GM12864 (cell line): ENCODE measurements at places on chromosomes 5 and 9.
A peak's percentile ranks its signal among the peaks of the same experiment; 100 is the strongest.

GRCh38 chr9:27333241-27334052 lies 36.5 kb upstream of the EQTN start:
- DNase-seq = peak; percentile 55

GRCh38 chr5:107047048-107047447 lies 623.7 kb downstream of the EFNA5 start:
- DNase-seq = no peak

- no peak for DNase-seq
These were observed 25.9 kb downstream of the KIF2A start for GRCh38 chr5:62331921-62332320.

GRCh38 chr5:107979900-107980299 lies 309.2 kb upstream of the EFNA5 start:
- no peak for DNase-seq

- DNase-seq = no peak
These were observed 15.4 kb downstream of the FAM174A start for GRCh38 chr5:100550531-100551051.

DNA sequence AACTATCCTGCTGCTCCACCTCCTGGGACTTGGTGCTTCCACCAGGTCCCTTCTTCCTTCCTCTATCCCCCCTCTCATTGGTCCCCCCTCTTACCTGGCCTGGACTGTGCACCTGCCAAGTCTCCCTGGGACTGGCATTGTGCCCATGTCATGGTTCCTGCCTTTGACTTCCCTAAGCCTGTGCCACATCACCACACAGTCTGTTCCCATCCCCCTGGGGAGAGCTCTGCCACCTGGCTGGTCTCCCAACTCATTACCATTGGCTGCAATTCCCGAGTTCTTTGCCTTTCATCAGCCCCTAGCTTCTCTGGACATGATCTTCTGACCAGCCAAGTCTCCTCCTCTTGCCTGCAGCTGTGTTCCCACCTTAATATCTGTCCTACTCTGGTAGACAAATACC lies 180.3 kb downstream of the SREK1 start:
- DNase-seq = no peak

DNA sequence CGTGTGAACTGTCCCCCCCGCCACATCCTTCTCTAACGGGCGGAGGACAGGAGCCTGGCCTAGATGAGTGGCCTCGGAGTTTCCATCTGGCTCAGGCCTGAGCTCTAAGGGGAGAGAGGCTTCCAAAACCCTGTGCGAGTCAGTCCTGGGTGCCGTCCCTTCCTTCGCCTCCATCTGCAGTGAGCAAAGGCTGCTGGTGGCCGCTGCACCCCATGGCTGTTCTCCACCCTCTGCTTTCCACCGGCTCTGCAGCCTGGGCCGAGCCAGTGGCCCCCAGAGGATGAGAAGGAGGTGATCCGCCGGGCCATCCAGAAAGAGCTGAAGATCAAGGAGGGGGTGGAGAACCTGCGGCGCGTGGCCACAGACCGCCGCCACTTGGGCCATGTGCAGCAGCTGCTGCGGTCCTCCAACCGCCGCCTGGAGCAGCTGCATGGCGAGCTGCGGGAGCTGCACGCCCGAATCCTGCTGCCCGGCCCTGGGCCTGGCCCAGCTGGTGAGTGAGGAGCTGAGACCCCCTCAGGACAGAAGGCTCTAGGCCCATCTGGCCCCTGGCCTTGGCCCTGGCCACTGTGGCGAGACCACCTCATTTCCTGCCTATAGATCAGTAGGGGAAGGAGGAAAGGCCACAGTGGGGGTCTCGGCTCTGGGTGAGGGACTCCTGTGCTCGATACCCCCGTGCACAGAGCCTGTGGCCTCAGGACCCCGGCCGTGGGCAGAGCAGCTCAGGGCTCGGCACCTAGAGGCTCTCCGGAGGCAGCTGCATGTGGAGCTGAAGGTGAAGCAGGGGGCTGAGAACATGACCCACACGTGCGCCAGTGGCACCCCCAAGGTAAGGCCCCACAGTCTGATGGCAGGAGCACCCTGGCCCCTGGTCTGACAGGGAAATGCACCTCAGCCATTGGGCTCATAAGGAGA lies 3.0 kb downstream of the PKN3 start:
- DNase-seq = no peak

GRCh38 chr9:99921875-99922710 lies 15.6 kb downstream of the STX17 start:
- no peak for DNase-seq

DNA sequence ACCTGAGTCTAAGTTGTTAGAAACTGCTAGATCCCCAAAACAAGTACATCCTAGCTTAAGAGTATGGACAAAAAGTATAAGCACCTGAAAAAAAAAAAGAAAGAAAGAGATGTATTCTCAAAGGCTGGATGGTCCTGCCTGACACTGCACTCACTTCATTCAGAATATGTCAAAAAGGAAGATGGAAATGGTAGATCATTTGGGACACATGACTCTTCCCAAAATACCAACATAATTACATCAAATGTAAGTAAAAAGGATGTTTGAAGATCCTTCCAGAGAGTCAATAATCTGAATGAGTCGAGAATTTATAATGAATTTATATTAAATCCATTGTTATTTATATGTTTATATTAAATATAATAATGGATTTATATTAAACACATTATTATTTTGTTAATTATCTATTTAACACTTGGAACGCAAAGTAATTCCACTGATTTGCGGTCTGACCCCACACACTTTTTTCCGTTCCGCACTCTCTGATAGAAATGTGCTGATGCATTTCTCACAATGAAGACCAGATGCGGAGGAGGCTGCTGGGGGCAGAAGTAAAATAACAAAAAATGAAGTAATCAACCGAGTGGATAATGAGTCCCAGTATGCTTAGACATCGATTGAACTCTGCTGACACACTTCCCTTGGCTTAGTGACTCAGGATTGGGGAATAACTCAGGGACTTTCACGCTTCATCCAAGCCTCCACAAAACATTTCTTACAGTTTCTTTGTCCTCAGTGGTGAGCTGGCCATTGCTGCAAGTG lies 201.2 kb downstream of the ADAMTS12 start:
- DNase-seq = no peak

DNA sequence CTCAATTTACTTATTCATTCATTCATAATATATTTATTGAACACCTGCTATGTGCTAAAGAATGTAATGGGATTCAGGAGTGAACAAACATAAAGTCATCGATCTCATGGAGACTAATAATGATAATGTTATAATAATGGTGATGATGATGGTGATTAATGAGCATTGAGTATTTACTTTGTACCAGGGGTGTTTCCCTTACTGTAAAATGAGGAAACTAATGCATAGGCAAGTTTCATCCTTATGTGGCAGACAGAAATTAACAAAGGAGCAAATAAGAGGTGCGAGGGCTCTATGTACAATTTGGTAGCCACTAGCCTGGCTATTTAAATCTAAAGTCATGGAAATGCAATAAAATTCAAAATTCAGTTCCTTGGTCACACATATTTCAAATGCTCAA lies 11.1 kb upstream of the LCP2 start:
- DNase-seq = no peak

DNA sequence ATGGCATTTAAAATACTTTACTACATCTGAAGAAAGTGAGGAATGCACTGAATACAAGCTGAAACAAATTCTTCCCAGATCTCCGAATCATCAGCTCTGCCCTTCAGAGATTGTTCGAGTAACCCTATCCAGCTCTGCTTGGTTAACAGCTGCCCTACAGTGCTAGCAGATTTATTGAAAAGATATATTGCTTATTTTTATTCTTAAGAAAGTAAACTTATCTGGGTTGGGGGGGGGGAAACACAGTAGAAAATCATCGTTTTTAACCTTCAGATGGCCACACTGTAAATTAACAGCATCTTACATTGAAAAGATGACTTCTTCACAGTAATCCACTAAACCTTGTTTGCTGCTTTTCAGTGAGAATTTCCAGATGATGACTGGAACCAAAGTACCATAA lies 210.8 kb downstream of the NFIB start:
- DNase-seq = no peak

- no peak for DNase-seq
These were observed 56.9 kb downstream of the ABLIM3 start for GRCh38 chr5:149198148-149198547.

DNA sequence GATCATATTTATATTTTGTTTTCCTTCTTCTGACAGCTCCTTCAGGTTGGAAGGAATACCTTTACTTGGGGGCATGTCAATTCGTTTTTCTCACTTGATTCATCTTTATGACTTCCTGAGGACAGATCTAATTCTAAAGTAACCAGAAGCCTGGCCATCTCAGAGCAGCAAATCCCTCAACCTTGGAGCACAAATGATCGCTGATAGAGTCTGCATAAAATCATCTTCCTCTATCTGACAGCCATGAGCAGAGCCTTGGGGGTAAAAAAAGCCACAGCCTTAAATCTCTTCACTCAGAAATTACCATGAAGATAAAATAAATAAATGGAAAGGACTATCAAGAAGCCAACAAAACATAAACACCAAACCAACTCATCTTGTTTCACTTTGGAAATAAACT lies 325.8 kb downstream of the PRR16 start:
- no peak for DNase-seq

DNA sequence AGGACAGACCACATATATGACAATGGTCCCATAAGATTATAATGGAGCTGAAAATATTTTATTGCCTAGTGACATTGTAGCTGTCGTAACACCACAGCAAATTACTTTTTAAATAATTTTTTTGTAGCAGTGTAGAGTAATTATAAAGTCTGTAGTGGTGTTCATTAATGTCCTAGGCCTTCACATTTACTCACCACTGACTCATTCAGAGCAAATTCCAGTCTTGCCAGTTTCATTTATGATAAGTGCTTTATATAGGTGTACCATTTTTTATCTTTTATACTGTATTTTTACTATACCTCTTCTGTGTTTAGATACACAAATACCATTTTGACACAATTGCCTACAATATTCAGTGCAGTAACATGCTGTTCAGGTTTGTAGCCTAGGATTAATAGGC lies 67.6 kb downstream of the TLE4 start:
- DNase-seq = no peak

GRCh38 chr9:119959846-119960545 lies 590.8 kb upstream of the BRINP1 start:
- DNase-seq = no peak

- no peak for DNase-seq
These were observed 174.3 kb downstream of the CDH12 start for GRCh38 chr5:22678886-22679285.

DNA sequence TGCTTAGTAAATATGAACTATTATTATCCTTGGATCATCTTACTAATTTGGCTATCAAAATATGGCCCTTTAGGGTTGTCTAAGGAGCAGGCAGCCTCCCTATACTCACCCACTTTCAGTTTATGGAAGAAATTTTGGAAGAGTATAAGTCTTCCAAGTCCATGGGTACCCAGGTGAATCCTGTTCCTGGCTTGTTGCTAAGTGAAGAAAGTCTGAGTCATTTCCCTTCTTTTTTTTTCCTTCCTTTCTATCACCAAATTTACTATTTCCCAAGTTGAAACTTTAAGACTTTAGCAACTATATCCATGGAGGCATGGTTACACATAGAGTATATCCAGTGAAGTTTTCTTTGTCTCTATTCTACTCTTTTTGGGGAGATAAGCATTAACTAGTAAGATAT lies 184.0 kb upstream of the ACTBL2 start:
- DNase-seq = no peak

GRCh38 chr5:44389823-44390143 lies 563 bp upstream of the FGF10 start:
- DNase-seq = no peak

- no peak for DNase-seq
These were observed 73.1 kb upstream of the TAF1L start for GRCh38 chr9:32708480-32709150.

GRCh38 chr9:10700915-10701314 lies 88.1 kb upstream of the PTPRD start:
- DNase-seq = no peak

DNA sequence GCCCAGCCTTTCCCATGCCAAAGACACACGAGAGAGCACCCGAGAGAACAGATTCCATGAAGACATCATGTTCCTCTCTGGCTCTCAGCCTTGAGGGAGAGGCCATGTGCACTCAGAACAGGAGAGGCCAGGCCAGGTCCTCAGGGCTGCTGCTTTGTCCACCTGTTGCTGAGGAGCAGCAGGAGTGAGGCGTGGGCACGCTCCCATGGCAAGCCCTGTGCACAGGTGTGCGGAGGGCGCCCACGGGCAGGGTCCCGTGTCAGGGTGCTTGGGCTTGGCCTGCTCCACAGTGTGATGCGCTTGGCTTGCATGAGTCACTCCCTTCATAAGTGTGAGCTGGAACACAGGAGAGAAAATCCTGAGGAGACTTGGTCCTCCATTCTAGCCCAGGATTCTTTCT lies 27.4 kb downstream of the ZNF354A start:
- no peak for DNase-seq

- no peak for DNase-seq
These were observed 13.4 kb downstream of the ZBED3 start for GRCh38 chr5:77073667-77074066.

GRCh38 chr5:33068786-33069185 lies 357.7 kb downstream of the NPR3 start:
- DNase-seq = no peak

DNA sequence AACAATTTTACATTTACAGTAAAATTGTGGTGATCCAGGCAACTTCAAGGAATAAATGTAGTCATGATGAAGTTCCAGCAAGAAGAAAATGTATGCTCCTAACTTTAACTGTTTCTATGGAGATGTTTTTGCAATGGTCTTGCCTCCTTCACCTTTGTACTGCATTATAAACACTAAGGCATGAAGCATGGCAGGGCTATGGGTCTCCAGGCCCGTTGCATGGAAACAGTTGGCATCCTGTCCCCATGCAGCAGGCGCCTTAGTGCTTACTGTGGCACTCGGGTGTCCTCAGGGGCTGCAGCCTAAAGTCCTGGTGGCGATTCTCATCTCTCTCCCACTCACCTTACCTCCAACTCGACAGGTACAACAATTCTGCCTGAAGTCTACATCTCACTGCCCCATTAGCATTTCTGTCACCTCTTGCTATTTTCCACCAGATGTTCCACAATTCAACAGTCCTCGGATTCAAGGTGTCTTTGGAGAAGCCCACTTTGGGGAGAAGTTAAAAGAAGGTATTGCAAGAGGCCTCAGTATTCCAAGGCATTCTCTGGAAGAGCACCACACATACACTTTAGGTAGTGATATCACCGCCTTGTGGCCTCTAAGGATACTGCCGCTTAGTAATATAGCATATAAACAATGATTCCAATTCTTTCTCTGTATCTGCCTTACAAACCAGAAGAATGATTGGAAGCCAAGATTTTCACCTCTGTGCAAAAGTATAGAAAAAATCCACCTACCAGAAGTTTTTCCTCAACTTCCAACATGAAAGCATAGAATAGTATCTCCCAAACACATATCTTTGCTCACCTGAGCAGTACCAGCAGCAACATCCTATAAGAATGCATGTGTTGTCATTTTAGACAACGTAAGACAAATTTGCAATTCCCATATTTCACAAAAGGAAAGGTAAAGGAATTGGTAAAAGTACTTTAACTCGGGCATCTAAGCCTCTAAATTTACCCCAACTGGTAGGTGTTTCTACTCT lies 5.1 kb downstream of the LIFR start:
- no peak for DNase-seq

DNA sequence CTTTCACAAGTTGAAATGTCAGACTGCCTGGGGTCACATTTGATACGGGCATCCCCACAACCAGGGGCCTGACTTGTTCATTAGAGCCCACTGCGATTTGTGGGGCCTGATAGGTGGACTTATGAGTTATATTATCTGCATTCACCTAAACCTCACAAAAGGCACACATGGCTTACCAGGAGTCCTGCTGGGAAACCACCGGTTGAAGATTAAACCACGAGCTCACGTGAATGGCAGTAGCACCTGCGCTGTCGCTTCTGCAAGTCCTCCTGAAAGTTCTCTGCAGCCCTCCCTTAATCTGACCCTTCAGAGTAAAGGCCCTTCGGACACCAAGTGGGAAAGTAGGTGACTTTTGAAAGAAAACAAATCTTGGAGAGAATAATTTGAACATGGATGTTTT lies 68.9 kb downstream of the PPIC start:
- no peak for DNase-seq
